Amygdala (tissue), 56 donors: ENCODE measurements at places on chromosomes 5 and 9.

DNA sequence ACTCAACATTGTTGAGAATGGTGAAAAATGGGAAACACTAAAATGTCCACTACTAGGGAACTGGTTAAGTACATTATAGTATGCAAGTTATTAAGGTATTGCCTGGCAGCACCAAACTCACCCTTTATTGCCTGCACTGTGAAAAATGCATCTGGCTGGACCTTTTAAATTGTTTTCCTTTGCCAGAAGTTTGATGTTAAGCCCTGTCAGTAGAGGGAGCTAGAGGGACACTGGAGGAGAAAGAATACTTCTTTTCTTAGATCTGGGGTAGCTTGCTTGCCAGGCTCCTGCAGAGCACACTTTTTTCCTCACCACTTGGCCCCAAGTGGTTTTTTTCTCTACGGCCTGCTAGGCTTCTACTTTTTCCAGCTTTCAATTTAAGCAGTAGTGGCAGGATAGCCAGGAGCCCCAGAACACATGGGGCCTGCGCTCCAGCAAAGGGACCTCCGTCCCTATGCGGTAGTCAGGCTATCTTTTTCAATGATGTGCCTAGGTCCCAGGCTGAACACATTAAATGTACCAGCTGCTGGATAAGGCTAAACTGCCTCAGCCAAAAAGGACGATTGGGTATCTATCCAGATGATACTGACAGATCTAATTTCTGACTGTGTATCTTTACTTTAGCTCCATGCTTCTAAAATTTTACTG, 8.0 kb upstream of the HABP4 start:
- no peak for DNase-seq

DNA sequence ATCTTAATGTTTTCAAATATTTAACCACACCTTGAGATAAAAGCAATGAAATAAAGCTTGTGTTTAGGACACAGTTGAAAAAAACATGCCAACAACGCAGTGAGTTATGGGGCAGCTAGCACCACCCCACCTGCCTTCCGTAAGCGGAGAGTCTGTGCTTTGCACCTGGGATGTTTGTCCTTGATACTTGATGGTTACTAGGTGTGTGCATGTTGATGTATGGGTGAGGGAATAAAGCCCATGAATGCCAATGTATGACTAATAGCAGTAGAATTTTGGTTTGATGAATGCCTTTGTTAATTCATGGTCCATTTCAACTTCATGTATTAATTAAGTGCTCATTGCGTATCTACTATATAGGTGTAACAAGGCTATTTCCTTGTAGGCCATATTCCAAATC, 74.0 kb downstream of the PCSK5 start:
- no peak for DNase-seq

GRCh38 chr5:117953272-117953671, 1035.1 kb downstream of the DTWD2 start:
- DNase-seq: no peak

GRCh38 chr9:32701321-32702022, 66.0 kb upstream of the TAF1L start:
- DNase-seq: no peak

GRCh38 chr5:158805195-158805594, 294.5 kb downstream of the EBF1 start:
- DNase-seq: no peak

- DNase-seq: no peak
These were observed 74.3 kb downstream of the NLN start for GRCh38 chr5:65796269-65796668.

- DNase-seq: no peak
These were observed 81.3 kb upstream of the ERCC6L2 start for GRCh38 chr9:95793924-95794828.

- no peak for DNase-seq
These were observed 328.3 kb upstream of the MPDZ start for GRCh38 chr9:13607481-13608441.

DNA sequence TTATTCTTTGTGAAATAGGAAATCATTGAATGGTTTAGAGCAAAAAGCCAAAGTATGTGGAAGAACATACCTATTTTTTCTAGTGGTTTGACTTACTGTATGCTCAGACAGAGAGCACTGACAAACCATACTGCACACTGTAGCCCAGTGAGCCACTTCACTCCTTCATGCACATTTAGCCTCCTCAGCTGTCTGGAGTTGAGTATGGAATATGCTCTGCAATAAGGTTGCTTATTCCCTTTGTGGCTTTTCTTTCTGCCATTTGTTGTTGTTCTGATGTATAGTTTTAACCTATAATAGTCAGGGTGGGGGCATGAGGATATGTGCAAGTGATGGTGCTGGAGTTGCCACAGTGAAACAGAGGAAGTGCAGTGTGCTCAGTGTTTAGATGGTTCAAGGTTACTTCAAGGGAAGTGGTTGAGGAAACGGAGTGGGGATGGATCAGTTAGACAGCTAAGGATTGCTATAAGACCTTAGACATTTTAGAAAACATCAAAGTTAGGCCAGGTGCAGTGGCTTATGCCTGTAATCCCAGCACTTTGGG, 100.7 kb downstream of the CDC42SE2 start:
- no peak for DNase-seq

DNA sequence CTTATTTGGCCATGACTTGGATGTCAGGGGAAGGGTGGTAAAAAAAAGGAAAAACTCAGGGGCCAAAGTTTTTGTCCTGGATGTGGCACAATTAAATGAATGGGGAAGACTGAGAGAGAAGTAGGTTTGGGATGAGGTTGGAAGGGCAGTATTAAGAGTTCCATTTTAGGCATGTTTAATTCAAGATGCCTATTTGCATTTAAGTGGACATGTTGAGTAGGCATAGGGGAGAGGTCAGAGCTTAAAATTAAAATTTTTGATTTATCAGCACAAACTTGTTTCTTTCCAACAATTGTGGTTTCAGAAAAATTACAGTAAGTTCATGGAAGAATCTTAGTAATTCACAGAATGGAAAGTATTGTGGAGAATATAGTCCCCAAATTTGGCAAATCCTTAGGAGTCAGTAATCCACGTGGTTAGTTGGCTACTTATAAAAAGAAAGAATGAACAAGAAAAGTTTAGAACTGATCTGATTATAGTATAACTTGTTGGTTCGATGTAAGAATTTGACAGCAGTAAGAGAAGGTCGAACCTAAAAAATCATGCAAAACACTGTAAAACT, 265.9 kb downstream of the SAXO1 start:
- no peak for DNase-seq

DNA sequence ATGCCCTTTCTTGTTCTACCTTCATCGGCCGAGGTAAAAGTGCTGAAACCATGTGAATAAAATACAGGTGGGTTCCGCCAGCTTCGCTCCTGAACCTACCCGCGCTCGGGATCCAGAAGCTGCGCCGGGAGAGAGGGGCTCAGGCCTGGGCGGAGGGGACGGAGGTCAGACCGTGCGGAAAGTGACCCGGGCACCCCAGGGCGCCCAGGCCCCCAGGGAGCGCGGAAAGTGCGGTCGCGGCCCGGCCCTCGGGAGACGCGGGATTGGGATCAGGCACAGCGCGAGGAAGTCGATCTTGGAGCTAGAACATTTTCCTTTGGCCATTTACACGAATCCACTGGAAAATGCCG, 329 bp downstream of the SYK start:
- no peak for DNase-seq

DNA sequence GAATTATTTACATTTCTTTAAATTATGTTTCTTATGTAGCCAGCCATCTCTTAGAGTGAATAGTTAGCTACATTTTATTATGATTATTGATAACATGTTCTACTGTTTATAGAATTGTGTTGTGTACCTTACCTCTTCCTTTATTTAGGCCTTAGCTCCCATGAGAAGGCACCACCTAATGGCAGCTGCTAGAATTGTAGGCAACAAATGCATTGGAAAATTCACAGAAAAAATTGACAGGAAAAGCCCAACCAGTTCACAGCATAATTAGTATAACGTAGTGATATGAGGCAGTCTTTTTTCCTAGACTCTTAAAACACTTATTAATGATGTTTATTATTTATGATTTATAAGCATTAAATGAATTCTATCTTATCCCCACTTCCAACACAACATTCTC, 175.8 kb downstream of the WDR70 start:
- no peak for DNase-seq

DNA sequence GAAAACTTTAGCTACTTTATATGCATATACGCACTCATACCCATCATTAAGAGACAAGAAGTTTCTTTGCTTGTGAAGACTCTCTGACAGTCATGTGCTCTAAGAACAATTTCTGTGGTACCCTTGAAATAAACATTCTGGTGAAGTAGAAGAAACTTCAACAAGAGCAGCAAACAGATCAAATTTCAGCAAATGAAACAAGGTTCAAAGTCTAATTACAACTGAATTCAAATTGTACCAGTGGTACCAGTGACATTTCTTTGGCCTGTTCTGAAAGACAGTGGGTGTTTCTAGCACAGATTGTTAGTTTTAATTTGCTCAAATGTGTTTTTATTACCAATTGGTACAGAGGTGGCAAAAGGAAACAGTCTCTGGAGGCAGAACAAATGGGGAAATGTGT, 391.0 kb downstream of the CHSY3 start:
- DNase-seq: no peak

- no peak for DNase-seq
These were observed 2.7 kb downstream of the GNAQ start for GRCh38 chr9:78028926-78029325.

- DNase-seq: peak; percentile 24
These were observed at the start of gene FBLL1 for GRCh38 chr5:168528521-168529373. Gene FBLL1, plus strand, starts transcription at chr5:168529305. Its CDS starts 200 bp downstream, at chr5:168529505.

DNA sequence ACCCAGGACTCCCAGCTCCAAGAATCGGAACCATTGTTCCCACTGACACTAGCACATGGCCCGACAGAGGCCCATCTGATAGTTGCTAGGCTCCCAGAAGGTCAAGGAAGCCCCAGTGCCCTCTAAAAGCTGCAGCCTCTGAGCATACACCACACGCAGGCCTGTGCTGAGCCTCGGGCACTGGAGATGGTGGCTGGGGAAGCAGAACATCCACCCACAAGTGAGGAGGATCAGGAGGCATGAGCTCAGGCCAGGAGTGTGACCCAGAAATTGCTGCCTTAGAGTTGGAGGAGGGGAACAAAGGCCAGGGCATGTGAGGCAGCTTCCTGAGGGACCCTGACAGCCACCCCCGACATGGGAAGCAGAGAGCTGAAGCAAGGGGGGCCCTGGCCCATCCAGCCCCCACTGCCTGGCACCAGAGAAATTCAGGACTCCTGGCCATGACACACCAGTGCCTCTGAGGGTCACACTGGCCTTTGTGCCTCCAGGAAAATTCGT, 21.4 kb downstream of the IPPK start:
- no peak for DNase-seq

GRCh38 chr9:31535651-31536050, 848.8 kb upstream of the ACO1 start:
- DNase-seq: no peak

GRCh38 chr9:78622126-78622525, 325.2 kb downstream of the PSAT1 start:
- no peak for DNase-seq

GRCh38 chr5:43049236-43049635, 9.1 kb upstream of the ANXA2R start:
- no peak for DNase-seq

GRCh38 chr5:148725675-148726074, 71.3 kb upstream of the HTR4 start:
- DNase-seq: no peak

GRCh38 chr5:101009758-101010519, 106.9 kb upstream of the ST8SIA4 start:
- no peak for DNase-seq

DNA sequence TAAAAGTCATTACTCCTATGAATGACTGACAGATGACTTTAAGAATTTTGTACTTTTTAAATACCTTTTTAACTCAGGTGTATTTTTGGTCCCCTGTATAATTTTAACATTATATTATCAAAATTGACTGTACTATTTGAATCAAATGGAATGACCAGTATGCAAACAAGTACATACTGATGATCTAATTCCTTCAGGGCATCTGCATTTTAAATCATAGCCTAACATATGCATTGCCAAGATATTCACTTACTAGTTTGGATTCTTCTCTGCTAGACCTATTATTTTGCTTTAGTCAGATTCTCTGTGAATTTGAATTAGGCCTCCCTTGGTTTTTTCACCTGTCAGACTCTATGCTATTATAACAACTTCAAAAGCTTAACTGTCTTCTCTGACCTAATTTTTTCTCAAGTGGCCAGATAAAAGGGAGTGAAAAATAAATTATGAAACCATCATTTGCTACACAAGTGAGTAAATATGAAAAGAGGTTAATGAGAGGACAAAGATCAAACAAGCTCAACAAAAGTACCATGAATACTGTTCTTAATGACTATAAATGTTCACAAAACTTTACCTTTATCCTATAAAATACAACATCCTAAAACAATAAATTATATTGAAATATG, 1505.2 kb upstream of the CDH9 start:
- no peak for DNase-seq

GRCh38 chr9:107836300-107836699, 346.7 kb upstream of the KLF4 start:
- no peak for DNase-seq

DNA sequence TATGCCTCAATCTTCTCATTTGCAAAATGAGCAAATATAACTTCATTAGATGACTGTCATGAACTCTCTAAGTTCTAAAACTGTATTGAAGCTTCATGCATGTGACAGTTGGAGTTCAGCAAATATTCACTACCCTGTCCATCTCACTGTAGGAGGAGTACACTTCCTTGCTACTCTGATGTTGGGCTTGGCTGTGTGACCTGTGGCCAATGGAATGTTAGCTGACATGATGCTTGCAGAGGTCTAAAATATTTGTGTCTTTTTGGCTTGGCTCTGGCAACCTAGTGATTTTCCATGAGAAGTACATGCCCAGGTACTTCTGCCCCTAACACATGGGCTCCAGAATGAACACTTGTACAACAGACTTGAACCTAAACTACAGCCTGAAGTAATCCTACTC, 203.1 kb upstream of the ANKH start:
- DNase-seq: no peak

DNA sequence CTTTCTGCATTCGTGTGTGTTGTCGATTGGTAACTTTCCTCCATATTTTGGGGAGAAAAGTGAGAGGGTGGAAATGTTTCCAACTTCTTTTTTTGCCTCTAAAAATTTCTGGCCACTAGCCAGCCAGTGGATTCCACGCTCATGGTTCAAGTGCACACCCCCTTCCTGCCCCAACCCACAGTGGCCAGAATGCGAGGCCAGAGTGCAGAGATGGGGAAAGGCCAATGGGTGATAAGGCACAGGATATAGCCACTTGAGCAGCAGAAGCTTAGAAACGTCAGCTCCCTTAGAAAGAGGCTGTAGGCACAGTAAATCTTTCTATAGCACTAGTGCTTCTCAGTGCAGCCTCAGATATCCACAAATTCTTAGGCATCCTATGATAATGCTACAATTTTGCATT, 75.8 kb upstream of the ADRB2 start:
- DNase-seq: no peak

DNA sequence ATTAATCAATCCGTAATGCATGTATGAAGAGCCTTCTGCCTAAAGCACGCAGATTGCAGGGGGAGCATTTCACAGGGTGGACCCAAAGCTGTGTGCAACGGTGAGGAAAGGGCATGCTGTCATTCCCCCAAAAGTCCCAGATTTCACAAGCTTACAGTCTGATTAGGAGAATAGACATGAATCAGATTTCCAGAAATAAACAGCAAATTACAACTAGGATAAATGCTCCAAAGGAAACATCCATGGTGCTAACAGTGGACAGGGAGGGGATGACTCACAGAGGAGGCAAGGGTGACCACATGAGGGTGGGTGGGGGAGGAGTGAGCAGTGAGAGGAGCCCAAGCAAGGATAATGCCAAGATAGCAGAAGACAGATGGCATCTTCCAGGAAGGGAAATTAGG, 258.4 kb upstream of the TAS2R1 start:
- DNase-seq: no peak

GRCh38 chr5:83157163-83157562, 79.8 kb downstream of the XRCC4 start:
- no peak for DNase-seq
